ENCODE measurements at places on chromosomes 2 and 18. TPM values are rescaled to one million over a fixed set of nuclear protein-coding genes. Genes with fewer than 3 reads are reported as not detected.

The CLASP1 gene
- 12.3 TPM for polyA plus RNA-seq

The CCDC148 gene
- not detected for polyA plus RNA-seq

The SCYGR7 gene
- polyA plus RNA-seq = not detected

The GKN2 gene
- polyA plus RNA-seq = not detected

The L3MBTL4 gene
- polyA plus RNA-seq = 0.22 TPM

- H3K27ac ChIP-seq = peak overlapping the region; percentile 90
- no peaks in the 10 kb centered on the region for H3K27me3 ChIP-seq
- peak overlapping the region; percentile 57 for H3K4me3 ChIP-seq
- peak; percentile 90 for DNase-seq
Observed at GRCh38 chr2:11688222-11689069, 18.5 kb upstream of the NTSR2 start.

GRCh38 chr18:48891721-48892120, 59.0 kb downstream of the SMAD7 start:
- H3K27me3 ChIP-seq = no peaks in the 10 kb centered on the region
- no peaks in the 10 kb centered on the region for H3K36me3 ChIP-seq
- DNase-seq = no peak
- H3K4me1 ChIP-seq = peaks cover 6% of the 10 kb centered on the region

GRCh38 chr2:86223140-86223926, 24.1 kb downstream of the MRPL35 start:
- no peaks in the 10 kb centered on the region for H3K36me3 ChIP-seq
- no peak overlapping the region for H3K4me3 ChIP-seq
- H3K27me3 ChIP-seq = no peaks in the 10 kb centered on the region
- peak; percentile 50 for DNase-seq
- H3K27ac ChIP-seq = peak overlapping the region; percentile 89
- peaks cover 43% of the 10 kb centered on the region for H3K4me1 ChIP-seq

GRCh38 chr18:76335859-76336640, 159.0 kb downstream of the ZNF516 start:
- no peaks in the 10 kb centered on the region for H3K27me3 ChIP-seq
- H3K4me3 ChIP-seq = no peak overlapping the region
- no peak overlapping the region for H3K27ac ChIP-seq
- no peak for DNase-seq
- H3K4me1 ChIP-seq = no peaks in the 10 kb centered on the region

GRCh38 chr18:56900195-56901094, 246.4 kb upstream of the BOD1L2 start:
- no peak overlapping the region for H3K4me3 ChIP-seq
- DNase-seq = no peak
- H3K4me1 ChIP-seq = no peaks in the 10 kb centered on the region
- H3K36me3 ChIP-seq = no peaks in the 10 kb centered on the region

- H3K27me3 ChIP-seq = no peaks in the 10 kb centered on the region
- DNase-seq = no peak
- no peak overlapping the region for H3K27ac ChIP-seq
- H3K4me3 ChIP-seq = no peak overlapping the region
Observed at GRCh38 chr18:39425172-39425850, 1859.7 kb upstream of the CELF4 start.

DNA sequence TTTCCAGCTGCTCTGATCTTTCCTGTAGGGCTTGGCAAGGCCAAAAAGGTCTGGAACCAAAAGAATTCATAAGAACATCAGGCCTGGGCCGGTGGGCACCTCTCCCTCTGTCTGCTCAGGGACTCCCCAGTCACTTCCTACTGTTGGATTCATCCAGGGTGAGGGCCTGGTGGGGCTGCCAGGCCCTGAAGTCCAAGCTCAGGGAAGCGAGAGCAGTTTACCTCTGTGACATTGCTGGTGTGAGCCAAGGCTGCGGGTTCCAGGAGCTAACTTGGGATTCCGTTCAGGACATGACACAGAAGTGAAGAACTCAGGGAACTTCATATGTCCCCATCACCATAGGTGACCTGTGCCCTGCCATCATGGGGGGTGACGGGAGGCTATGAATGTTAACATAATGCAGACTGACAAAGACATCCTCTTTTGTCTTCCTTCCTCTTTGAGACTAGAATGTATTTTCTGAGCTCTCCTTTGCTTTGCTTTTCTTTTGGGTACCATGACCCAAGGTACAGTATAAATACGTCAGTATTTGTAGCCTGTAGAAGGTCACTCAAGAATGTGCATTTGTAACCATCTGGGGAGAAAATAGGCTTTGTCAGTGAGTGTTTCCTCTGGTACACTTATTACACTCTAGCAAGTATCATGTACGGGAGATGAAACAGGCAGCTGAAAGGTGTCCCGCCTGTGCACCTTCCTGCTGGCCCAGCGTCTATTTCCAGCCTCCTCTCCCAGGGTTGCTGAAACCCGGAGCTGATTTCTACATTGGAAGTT, 130.5 kb upstream of the SLC1A4 start:
- DNase-seq = peak; percentile 50
- no peaks in the 10 kb centered on the region for H3K36me3 ChIP-seq
- no peaks in the 10 kb centered on the region for H3K27me3 ChIP-seq
- peak overlapping the region; percentile 65 for H3K4me3 ChIP-seq
- peaks cover 52% of the 10 kb centered on the region for H3K4me1 ChIP-seq

DNA sequence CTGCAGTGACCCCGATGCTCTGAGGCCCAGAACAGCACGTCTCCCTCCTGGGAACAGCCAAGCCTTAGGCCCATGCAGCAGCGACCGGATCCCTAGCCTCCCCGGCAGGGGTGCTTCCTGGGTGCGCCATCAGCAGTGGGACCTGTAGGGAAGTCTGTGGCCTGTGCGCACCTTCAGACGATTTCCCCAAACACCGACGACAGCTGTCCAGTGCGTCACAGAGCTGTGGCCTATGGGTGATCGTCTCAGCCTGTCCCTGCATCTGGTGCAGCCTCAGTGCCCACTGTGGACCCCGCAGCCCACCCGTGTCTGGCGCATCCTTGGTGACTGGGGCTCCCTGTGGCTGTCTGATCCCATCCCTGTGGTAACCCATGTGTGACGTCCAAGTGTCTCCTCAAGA, 9.0 kb downstream of the GPC1 start:
- H3K4me1 ChIP-seq = peaks cover 71% of the 10 kb centered on the region
- DNase-seq = no peak
- H3K27me3 ChIP-seq = no peaks in the 10 kb centered on the region

DNA sequence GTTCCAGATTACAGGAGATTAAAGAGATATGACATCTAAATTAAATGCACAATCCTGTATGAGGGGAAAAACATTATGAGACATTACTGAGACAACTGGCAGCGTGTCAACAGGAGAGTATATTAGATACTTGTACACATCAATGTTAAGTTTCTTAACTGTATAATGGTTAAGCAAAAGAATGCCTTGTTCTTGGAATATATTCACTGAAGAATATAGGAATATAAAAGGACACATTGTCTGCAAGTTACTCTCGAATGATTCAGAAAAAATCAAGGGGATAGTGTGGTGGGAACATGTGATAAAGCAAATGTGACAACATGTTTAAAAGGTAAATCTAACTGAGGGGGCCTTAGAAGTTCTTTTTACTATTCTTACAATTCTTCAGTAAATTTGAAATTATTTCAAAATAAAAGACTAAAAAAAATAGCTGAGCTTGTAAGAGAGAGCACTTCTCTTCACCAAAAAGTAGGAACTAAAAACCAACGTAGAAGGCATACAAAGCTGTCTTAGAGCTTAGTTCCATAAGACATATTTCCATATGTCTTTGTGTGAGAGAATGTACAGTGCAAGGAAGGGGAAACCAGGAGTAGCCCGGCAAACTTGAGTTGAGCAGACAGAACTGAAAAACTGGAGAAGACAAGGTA, 7.5 kb downstream of the WDPCP start:
- no peaks in the 10 kb centered on the region for H3K27me3 ChIP-seq
- H3K27ac ChIP-seq = no peak overlapping the region

GRCh38 chr2:57105694-57106093, 921.9 kb downstream of the CCDC85A start:
- H3K36me3 ChIP-seq = no peaks in the 10 kb centered on the region
- H3K27me3 ChIP-seq = no peaks in the 10 kb centered on the region
- H3K27ac ChIP-seq = no peak overlapping the region
- no peak for DNase-seq

DNA sequence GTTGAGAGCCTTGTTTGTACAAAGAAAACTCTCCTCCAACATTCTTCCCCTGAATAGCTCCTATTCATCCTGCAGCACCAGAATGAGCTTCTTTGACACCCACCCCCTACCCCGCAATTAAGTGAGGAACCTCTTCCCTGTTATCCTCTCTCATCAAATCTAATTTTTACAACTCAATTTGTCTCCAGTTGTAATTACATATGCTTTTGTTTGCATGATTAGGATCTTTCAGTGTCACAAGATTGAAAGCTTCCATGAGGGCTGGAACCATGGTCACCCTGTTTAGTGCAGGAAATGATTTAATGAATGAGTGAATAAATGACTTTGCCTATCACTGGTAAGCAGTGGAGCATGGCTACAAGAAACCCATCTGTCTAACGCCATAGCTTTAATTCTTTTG, 334.6 kb upstream of the KLHL29 start:
- H3K27me3 ChIP-seq = no peaks in the 10 kb centered on the region
- DNase-seq = no peak
- H3K36me3 ChIP-seq = no peaks in the 10 kb centered on the region
- H3K4me1 ChIP-seq = no peaks in the 10 kb centered on the region
- H3K27ac ChIP-seq = no peak overlapping the region
- H3K4me3 ChIP-seq = no peak overlapping the region

DNA sequence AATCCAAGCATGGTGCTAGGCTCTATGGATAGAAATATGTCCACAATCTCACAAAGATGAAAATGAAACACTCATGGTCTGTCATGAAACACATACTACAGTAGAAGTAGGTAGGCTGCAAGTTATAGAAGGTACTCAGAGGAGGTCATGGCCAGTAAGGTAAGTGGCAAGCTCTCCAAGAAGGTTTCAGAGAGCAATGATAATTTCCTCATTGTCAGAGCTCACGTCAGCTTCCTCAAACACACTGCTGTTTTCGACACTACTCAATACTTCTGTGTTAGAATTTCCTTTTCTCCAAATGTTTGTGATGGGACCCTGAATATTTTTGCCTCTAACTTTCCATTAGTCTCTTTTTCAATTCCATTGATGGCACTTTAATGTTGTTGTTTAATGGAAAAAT, 25.5 kb downstream of the CCDC141 start:
- no peaks in the 10 kb centered on the region for H3K27me3 ChIP-seq
- H3K4me1 ChIP-seq = peaks cover 9% of the 10 kb centered on the region
- H3K4me3 ChIP-seq = no peak overlapping the region
- H3K27ac ChIP-seq = no peak overlapping the region
- no peak for DNase-seq

DNA sequence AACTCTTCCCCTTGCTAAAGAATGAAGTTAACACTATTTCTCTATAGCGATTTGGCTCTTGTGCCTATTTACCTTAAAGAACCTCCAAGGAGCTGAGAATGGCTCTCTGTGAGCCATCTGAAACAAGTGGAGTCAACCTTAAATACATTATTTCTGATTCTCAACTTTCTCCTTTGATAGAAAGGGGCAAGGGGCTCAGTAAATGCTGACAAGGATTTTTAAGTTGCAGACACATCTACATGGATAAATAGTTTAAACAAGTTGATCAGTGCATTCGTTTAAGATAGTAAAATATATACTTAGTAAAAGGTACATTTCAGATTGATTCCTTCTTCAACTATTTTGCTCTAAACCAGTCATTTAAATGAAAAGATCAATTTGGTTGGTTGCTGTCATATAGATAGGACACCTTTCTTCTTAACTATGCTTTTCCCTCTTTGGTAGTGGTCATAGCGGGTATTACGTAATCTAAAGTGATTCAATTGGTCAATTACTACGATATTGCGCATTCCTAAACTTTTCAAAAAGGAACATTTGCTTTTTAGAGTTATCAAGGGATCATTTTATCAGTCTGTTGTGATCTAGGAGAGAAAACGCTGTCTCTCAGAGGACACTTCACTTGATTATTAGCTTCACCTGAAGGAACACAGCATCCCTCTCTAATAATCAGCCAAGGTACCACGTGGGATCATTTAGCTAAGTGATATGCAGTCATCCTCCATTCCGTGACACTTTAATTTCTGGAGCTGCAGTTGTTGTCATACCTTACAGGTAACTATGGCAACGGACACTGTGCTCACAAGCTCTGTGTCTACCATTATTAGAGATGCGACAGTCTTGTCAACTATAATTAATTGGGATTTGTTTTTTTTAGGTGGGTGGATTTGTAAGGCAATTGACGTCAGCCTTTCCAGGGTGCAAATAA, 50.9 kb upstream of the KCNE4 start:
- no peak for DNase-seq
- H3K4me3 ChIP-seq = no peak overlapping the region
- H3K36me3 ChIP-seq = no peaks in the 10 kb centered on the region
- no peaks in the 10 kb centered on the region for H3K4me1 ChIP-seq
- no peaks in the 10 kb centered on the region for H3K27me3 ChIP-seq
